AG08396 (cell line): ENCODE measurements at places on chromosomes 16 and 17.

DNA sequence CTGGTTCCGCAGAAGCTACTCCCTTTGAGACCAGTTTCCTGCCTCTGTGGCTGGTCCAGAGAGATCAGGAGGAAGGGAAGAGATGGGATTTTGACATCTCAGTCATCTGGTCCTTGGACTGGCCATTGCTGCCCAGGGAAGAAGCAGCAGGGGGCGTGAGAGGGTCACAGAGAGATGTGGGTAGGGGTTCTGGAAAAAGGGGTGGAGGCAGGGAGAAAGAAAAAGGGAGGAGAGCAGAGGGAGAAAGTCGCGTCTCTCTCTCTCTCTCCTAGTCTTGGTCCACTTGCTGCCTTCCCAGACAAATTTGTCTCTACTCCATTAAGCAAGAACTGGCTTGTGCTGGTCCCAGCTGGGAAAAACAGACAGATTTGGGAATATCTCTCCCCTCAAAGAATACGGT is 4.4 kb downstream of the SHBG start:
- DNase-seq = peak; percentile 76

GRCh38 chr16:48608452-48608851 is 1.5 kb downstream of the N4BP1 start:
- DNase-seq = no peak

- peak; percentile 91 for DNase-seq
Measured at GRCh38 chr17:50199803-50200456, 1.5 kb downstream of the COL1A1 start.

GRCh38 chr17:51528111-51528510 is 267.8 kb downstream of the UTP18 start:
- DNase-seq = no peak

DNA sequence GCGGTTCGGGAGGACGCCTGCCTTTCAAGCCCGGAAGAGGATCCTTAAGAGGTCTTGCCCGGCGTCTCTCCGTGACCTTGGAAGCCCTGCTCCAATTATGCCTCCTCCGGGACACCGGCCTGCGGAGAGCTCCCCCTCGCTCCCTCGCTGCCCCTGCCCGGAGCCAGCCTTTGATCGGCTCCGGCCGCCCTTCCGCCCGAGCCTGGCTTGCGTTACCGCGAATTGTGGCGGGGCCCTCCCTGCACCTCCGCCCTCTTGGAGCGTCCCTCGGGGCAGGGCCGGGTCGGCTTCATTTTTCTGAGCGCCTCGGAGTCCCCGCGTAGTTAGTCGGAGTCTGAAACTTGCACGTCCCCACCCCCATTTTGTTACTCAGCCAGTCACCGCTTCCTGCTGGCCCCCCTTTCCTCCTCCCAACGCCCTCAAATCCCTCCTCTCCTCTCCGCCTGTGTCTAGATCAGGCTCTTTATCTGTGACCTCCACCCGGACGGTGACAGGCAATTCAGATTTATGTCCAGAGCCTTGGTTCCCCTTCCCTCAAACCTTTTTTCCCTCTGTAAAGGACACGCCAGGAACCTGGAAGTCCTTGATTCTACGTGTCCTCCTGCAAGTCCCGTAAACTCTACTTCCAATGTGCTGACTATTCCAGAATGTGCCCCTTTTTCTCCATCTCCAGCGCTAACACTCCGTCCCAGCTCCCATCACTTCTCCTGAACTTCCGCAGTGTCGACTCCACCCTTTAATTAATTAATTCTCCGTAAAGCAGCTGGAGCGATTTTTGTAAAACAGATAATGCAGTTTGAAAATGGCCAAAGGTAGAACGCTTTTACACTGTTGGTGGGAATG is 569 bp upstream of the RABEP2 start:
- DNase-seq = peak; percentile 75

- DNase-seq = no peak
Measured at GRCh38 chr16:84036982-84037425, 5.6 kb downstream of the SLC38A8 start.

- DNase-seq = no peak
Measured at GRCh38 chr17:79940459-79941087, 95.1 kb downstream of the TBC1D16 start.

DNA sequence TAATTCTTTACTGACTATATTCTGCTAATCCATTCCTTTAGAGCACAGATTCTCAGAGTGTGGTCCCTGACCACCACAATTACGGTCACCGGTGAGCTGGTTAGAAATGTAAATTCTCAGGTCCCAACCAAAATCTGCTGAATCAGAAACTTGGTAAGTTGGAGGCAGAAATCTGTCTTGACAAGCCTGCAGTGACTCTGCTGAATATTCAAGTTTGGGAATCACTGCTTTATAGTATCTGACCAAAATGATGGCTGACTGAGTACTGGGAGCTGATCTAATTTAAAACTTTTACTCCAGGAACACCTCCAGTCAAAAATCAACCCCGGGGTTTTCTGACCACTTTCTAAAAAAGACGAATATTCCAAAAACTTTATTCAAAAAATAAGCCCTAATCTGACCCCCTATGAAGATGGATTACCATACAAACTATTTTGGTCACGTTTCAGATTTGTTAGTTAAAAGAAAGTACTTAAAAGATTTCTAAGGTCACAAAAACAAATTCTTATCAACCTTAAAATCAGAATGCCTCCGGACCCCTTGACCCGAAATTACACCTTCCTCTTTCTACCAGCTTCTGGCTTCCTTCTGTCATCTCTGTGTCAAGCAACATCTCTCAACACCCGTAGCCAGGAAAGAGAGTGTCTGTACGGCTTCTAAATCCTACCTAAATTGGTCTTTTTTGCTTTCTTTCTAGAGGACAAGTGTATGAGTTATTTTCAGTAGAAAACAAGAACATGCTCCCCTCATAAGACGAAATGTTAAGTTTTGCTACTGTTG is 38.6 kb downstream of the CREBBP start:
- no peak for DNase-seq

DNA sequence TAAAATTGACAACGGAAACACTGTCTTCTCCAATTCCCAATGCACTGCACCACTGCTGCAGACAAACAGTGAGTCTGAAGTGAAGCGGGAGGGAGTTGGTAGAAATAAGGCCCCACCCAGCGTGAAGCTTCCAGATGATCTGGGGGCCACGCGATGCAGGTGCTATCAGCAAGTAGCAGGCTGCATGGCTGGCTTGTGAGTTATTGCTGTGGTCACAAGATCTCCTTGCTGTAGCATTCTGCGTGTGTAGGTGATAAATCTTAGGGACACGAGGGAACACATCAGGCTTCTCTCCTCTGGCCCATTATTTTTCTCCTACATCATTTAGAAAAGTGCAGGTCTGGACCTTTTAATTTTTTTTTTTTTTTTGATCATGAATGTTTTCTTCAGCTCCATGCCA is 407.6 kb downstream of the TMEM114 start:
- DNase-seq = no peak

- DNase-seq = peak; percentile 31
Measured at GRCh38 chr16:77993111-77993985, 29.0 kb upstream of the CLEC3A start.

GRCh38 chr17:42424991-42425610 is 2.0 kb upstream of the CAVIN1 start:
- no peak for DNase-seq

DNA sequence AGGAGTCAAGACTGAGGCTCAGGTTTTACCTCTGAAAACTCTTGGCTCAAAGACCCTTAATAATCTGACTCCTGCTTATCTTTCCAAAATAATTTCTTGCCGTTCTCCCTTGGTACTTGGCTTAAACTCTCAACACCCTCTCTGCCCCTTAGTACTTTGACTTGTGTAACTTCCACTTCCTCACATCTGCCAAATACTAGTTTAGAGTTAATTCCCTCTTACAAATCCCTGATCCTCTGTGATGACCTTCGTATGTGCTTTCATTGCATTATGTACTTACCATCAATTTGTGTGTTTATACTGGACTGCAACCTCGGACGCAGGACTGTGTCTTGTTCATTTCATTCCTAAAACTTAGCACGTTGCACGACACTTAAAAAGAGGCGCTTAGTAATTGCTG is 35.2 kb downstream of the ZNF207 start:
- DNase-seq = no peak

DNA sequence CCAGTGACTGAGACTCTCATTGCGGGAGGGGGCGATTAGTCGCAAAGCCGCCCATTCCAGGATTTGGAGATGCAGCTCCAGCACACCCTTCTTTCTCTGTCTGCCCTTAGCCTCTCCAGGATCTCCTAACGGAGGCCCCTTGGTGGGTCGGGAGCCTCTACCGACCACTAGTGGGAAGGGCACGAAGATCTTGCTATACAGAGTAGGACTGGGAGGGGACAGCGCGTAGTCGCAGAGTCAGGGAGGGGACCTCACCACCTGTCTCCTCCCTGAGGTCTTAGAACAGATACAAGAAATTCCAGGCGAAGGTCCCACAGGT is 588 bp upstream of the SMTNL2 start:
- peak; percentile 50 for DNase-seq

DNA sequence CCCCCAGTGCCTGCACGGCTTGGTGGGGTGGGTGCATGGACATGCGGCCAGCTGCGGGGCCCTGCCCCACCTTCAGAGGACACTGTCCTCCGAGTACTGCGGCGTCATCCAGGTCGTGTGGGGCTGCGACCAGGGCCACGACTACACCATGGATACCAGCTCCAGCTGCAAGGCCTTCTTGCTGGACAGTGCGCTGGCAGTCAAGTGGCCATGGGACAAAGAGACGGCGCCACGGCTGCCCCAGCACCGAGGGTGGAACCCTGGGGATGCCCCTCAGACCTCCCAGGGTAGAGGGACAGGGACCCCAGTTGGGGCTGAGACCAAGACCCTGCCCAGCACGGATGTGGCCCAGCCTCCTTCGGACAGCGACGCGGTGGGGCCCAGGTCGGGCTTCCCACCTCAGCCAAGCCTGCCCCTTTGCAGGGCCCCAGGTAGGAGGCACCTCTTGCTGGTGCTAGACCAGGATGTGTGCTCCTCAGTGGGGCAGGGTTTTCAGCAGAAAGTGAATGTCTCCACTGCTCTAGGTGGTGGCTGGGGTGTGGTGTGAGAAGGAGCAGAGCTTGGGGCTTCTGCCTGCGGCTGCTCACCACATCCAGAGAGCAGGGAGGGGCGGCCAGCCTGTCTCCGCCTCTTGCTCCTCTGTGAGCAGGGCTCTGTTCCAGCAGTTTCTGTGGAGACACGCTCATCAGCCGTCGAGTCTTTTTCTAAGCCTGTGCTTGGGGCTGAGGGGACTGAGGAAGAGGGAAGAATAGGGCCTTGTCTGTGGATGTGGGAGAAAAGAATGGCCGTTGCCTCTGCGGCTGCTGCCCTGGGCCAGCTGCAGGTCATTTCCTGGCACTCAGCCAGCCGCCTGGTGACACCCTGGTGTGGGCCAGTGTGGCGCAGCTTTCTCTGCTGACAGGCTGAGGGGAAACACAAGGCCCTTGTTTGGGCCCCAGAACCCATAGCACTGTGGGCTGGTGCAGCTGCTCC is 2.2 kb downstream of the ZNF276 start:
- no peak for DNase-seq

GRCh38 chr16:12885742-12886141 is 15.7 kb upstream of the SHISA9 start:
- no peak for DNase-seq
